ENCODE measurements at places on chromosomes 7 and 10.

DNA sequence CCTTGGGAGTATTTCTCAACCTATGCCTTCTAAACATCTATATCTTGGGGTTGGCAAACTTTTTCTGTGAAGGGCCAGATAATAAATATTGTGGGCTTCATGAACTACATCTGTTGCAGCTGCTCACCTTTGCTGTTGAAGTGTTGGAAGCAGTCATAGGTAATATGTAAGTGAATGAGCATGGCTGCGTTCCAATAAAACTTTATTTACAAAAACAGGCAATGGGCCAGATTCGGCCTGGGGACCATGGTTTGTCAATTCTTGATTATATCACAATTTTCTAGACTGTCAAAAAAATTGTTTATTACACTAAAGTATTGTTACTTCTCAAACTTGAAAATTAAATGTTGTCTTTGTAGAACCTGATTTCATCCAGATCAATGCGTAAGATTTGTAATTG is 54.9 kb downstream of the MTPN start:
- no peak for DNase-seq

GRCh38 chr10:103669243-103669929 is 175.9 kb downstream of the NEURL1 start:
- DNase-seq = no peak

- DNase-seq = no peak
Observed at GRCh38 chr10:96511044-96511945, 2.4 kb downstream of the TLL2 start.

DNA sequence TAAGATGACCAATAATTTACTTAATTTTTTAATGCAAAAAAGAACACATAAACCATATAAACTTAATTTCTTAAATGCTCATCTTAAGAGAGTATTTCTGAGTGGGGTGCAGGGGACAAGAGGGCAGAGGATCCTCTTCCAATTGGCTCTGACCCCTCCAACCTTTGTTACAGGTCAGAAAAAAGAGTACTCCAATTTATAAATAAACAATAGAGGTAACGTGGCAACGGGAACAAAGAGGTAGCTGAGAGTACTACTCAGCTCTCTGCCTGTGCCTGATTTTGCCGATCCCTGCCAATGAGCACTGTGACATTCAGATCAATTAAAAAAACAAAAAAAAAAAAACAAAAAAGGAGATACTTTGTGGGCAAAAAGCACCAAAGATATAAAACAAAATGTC is 307.9 kb downstream of the PARD3 start:
- no peak for DNase-seq

DNA sequence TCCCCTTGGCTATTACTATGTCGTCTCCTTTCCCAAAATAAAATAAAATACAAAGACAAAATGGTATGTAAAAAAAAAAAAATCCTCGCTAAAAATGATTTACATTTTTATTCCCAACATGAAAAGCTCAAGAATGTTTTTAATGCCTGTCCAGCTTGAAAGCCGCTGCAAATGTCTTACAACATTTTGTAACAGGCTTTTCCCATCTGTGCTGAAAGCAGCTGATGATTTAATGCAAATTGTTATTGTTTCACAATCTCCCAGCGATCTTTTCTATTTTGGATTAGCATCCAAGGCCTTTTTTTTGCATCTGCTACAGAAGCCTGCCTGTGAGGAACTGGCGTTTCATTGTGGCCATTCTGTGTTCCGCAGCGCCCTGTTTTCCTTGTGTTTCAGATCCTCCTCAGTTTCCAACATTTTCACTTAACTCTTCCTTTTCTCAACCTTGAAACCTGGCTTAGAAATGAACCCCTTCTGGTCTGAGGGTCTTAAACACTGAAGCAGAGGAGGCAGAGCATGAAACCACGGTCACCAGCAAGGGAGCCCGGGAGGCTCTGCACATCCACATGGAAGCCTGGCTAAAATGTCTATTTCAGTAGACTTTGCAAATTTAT is 712.1 kb downstream of the PARD3 start:
- no peak for DNase-seq

DNA sequence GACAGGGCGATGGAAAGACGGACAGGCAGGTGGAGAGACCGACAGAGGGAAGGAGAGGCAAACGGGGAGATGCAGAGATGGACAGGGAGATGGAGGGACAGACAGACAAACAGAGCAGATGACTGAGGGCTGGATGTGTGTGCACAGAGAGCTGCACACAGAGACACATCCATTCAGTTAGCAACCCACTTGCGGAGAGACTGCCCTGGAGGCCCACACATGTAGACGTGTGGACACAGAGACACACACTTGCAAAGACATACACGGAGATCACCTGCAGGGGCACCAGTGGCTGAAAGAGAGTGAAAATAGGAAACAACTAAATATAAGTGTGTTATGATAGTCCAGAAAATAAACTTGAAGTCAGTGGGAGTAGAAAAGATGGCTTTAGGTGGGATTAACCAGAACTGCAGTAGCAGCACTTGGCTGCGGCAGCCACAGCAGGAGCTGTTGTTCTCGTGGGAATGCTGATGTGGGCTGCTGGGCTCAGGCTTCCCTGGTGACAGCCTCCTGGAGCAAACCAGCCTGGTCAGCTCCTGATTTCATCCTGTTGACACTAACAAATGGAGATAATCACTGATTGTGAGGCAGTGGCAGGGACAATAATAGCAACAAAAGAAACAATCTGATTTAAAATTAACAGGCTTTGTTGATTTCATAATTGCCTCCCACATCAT is 134.1 kb downstream of the CCNY start:
- no peak for DNase-seq

GRCh38 chr7:105141068-105141467 is 127.1 kb downstream of the KMT2E start:
- no peak for DNase-seq

DNA sequence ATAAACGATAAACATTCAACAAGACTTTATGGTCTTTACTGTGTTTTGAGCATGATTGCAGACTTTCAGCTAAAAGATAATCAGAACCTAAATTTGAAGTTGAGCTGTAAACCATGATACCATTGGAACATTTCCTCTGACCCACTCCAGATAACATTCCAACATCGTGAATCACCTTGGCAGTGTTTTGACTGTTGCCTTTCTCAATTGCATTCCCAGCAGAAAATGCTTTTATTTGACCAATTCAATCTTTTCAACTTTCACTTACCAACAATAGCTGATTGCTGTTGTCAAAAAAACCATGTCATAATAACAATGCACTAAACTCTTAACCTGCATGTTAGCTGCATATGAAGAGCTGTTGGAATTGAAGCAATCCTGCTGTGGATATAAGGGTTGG is 165.5 kb downstream of the MDFIC start:
- no peak for DNase-seq

DNA sequence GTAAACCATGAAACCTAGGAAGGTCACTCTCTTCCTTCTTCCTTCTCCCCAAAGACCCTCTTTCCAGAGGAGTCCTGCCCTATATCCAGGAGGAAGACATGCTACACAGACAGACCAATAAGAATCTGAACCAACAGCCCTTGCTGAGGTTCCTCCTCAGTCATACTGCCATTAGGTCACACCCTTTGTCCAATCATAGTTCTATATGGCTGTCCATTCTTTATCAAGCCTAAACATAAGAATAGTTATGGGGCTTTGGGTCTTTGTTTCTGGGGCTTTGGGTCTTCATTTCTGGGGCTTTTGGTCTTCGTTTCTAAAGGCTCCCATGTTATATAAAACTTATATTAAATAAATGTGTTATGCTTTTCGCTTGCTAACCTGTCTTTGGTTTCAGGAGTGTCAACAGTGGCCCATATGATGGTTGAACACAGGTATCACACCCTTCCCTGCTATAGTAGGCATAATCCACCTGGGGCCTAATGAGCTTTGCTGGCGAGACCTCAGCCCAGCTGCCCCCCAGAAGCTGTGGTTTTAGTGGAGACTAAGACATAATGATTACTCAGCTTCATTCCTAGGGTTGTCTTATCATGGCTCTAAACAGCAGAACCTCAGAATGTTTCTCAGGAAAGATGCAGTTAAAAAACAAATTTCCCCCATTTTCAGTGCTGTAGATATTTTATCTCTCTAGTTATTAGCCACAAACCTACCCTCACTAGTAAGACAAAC is 91.6 kb downstream of the ELMO1 start:
- DNase-seq = no peak

DNA sequence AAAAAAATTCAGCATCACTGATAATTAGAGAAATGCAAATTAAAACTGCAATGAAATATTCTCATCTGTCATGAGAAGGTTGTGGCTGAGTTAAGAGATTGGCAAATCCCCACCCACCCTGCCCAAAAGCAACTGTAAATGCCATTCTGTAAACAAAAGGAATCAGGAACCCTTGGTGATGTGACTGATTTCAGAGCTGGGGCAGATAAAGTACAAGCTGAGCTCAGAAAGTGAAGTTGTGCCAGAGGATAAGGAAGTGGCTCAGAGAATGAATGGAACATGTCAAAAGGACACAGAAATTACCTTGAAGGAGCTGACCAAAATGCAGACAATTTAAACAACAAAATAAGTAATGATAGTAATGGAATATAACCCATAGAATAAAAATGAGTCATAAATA is 32.7 kb upstream of the ARMS2 start:
- DNase-seq = no peak

DNA sequence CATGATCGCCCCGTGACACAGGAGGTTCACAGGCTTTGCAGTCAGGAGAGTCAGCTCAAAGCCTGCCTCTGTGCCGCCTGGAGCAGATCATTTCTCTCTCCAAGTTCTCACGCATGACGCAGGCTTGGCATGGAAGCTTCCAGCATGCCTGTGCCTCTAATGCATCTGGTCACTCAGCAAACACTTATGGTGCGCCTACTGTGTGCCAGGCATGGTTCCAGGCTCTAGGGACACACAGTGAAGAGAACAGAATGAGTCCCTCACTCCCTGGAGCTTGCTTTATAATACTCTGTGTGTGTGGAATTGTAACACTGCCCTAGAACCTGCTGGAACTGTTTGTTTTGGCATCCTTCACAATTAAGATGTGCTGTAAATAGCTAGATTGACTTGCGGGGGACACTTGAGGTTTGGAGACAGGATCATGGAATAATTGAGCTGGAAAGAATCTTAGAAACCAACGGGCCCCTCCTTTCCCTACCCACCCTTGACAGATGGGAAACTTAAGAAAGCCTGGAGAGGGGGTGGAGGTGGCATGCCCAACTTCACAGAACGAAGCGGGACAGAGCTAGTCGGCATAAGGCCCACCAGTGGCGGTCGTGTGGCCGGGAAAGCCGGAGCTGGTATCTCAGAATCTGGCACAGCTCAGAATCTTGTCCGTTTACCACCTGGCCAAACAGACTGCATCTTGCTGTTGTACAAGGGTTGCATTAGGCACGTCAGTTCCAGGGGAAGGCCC is 4.6 kb upstream of the MYH16 start:
- DNase-seq = no peak

DNA sequence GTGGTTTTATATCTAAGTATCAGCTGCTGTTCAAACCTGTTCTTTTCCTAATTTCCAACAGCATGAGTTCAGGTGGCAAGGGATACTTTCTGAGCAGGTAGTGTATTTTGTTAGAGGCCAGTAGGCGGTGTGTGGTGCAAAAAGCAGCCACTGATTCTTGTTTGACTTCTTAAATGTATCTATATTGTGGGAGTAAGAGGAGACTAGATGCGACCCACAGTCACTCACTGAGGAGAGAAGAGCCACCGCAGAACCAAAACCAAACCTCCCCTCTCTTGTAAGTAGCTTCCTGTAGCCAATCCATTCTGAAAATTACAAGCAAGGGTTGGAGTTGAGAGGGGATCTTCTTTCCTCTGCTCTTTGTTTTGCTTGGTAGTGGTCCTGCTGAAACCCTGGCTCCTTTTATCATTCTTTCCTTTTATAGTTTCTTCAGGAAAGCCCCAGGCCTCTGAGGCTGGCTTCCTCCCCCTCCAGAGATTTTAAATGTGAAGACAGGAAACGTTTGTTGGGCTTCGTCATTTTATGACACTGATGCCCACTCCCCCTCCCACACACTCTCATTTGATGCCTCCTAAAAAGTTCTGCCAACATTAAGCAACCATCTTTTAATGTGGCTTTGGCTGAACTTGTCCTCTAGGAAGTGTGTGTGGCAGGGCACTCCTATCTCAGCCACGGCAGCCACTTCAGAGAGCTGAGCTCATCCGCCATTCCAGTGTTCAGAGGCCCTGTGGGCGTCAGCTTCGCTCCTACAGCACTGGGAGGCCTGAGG is 566.0 kb downstream of the SUGCT start:
- no peak for DNase-seq

GRCh38 chr7:136677471-136678365 is 190.7 kb upstream of the CHRM2 start:
- DNase-seq = no peak

DNA sequence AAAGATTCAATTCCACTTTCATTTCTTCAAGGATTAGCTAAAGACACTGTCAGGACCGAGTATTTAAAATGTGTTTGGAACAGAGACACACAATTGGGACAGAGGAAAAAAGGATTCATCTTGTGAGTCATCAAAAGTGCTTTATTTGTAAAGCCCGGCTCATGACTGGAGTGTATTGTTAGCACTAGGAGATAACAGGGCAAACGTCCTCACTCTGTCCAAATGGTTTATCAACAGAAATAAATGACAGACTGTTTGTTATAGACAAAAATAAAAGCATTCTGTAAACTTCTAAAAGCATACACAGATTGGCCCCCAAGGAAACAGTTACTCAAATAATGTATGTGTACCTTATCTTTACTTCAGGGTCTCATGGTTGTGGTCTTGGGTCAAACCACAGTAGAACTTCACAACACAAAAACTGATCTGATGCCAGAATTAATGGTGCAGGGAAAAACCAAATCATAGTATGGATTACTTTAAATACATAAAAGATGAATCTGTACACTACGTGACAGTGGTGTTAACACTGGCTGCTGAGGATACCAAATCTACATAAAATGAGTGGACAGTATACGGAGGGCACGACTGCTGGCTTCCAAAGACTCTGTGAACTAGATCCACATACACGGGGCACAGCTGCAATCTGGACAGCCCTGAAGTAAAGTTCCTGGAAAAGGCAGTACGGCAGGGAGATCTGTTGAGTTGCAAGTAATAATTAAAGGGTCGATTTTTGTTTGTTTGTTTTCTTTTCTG is 179.4 kb downstream of the PIP4K2A start:
- no peak for DNase-seq

- DNase-seq = no peak
Observed at GRCh38 chr7:86876146-86876545, 183.3 kb downstream of the ELAPOR2 start.

- DNase-seq = no peak
Observed at GRCh38 chr7:66142334-66142733, 27.7 kb downstream of the CRCP start.

GRCh38 chr7:71842381-71842780 is 569.8 kb downstream of the CALN1 start:
- DNase-seq = no peak

DNA sequence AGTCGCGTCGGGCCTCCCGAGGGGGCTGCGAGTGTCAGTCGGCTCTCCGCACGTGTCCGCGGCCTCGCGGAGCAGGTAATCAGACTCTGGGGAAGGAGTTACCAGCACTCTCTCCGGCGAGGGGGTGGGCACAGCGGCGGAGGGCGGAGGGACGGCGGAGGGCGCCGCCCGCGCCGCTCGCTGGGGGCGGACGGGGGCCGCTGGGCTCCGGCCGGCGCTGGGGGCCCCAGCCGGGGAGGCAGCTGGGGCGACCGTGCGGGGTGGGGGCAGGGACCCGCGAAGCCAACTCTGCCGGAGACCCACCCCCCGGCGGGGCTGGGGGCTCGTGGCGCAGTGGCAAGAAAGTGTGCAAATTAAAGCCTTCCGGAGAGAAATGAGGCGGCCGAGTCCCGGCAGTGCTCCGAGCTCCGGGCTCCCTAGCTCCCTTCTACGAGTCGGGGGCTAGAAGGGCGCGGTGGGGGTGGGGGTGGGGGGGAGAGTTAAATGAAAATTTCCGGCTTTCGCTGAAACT is at the start of gene CDK6:
Gene CDK6 (minus strand): TSS at position 85 of the 511 bp plus-strand sequence. CDS start 3,250 bp downstream, outside the sequence.
- DNase-seq = peak; percentile 67

GRCh38 chr10:131078131-131078881 is 233.2 kb downstream of the TCERG1L start:
- no peak for DNase-seq

Measured in stimulated activated CD4-positive, alpha-beta T cell treated with anti-CD3 and anti-CD28 coated beads, Interleukin-12 subunit alpha, Interleukin-12 subunit beta, amount 100 ng/mL, for 4 hours (primary cell).